ENCODE measurements at places on chromosomes 11 and 22.

DNA sequence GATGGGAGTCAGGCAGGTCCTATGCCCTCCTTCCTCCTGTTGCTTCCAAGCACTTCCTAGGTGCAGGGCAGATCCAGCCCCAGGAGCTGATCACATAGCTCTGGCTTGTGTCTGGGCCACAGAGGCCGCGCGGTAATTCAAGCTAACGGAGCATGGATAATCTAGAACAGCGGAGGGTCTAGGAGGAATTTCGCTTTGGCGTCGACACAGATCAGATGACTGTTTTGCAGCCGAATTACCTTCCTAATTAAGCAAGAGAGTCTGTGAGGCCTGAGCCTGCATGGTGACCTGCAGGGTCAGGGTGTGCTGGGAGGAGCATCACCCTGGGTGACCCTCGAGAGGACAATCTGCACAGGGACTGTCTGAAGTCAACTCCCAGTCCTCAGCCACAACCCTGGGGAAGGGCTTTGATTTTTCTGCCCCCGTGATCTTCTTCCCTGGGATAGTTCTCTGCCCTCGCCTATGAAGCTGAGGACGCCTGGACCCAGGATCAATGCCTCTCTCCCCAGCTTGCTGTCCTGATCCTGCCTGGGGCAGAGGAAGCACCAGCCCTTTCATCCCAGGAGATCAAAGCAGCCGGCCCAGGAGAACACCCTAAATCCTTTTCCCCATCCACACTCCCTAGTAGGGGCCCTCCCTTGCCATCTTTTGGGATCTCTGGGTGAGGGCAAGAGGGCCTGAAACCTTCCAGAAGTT, 11.0 kb downstream of the NECTIN1 start:
- no peak for DNase-seq

- DNase-seq: no peak
Observed at GRCh38 chr11:1202154-1202775, 20.6 kb upstream of the MUC5B start.

- no peak for DNase-seq
Observed at GRCh38 chr22:47848184-47848920, 1085.9 kb downstream of the TBC1D22A start.

DNA sequence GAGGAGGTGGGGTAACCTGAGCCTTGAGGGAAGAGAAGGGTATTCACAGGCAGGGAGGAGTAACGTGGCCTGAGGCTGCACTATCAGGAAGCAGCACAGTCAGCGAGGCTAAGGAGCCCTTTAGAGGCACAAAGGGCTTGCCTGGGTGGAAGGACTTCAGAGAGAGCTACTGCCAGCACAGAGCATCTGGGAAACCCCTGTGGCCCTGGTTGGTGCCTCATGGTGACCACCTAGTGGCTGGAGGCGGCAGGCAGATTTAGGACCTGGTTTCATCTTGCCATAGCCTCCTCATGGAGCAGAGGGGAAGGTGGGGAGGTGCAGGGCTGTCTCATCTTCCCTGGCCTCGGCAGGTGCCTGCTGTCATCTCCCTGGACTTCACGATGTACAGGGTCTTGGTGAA, 64.5 kb downstream of the MPPED1 start:
- DNase-seq: no peak

DNA sequence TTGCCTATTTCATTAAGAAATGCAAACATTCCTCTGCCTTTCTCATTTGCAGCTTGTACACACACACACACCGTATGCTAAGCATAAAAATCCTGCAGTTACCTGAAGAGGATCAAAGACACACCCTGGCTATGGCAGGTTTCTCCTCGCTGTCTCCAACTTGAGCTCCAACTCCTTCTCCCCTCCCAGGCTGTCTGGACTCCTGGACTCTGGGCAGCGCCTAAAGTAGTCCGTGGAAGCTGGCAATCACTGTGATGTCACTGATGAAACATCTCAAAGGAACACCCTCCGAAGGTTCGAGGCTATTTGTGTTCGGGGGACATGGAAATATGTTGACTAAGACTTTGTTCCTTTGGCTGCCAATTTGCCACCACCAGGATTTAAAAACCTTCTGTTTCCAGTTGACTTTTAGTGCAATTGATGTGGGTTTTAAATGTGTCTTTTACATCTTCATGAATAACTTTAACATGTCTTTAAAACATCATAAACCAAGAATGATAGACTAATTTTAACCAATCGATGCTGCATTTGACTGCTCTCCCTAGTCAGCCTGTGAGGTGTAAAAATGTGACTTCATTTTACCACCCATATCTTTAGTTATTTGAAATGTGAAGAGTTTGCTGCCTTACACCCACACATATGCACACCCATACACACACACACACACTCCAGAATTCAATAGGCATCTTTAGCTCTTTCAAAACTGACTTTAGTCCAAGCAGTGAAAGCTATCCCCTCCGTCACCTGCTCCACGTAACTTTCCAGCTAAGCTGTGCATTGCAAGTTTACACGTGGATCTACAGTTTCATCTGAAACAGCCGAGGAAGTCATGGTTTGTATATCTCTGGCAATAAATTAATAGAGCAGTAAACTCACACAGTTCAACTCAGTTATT, at the start of gene SLN:
Gene SLN, minus strand, starts transcription at position 196 of the 895 bp plus-strand sequence.
- peak; percentile 15 for DNase-seq

DNA sequence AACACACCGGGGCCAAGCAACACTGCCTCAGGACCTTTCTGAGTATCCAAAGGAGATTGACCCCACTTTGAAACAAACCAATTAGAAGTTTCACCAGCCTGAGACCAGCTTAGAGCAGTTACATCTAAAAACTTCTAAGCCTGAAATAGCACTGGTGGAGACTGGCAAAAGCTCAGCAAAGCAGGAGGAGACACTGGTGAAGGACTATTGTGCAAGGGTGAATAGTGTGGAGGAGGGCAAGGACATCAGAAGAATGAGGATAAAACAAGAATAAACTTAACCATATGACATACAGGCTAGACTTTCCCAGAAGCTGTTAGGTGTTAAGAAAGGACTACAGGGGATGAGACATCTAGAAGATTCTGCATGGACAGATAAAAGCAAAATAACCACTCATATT, 152.4 kb downstream of the FCHSD2 start:
- DNase-seq: no peak

GRCh38 chr22:50260434-50260800, 1.1 kb downstream of the MAPK12 start:
- no peak for DNase-seq

DNA sequence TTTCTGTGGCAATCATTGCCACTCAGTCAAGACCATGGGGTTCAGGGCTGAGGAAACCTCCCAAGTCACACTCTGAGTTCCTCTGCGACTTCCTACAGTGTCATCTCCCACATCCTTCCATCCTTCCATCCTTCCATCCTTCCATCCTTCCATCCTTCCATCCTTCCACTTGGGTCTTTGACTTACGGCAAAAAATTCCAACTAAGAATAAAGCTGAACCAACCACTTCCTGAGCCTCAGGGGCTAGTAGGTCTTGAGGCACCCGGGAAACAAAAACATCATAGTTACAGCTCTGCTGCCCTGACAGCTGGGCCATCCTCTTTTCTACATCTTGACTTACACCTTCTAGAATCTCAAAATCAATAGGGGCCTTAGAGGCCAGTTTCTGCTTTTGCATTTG, 32.1 kb downstream of the EHF start:
- DNase-seq: no peak

- DNase-seq: no peak
Observed at GRCh38 chr22:27797520-27798391, 3.8 kb downstream of the MN1 start.

- DNase-seq: peak; percentile 23
Observed at GRCh38 chr22:29727131-29727523, 7.3 kb downstream of the CABP7 start.

Data from kidney tubule cell (primary cell).